Omental fat pad (tissue), 4 donors: ENCODE measurements at places on chromosomes 1 and 21.

DNA sequence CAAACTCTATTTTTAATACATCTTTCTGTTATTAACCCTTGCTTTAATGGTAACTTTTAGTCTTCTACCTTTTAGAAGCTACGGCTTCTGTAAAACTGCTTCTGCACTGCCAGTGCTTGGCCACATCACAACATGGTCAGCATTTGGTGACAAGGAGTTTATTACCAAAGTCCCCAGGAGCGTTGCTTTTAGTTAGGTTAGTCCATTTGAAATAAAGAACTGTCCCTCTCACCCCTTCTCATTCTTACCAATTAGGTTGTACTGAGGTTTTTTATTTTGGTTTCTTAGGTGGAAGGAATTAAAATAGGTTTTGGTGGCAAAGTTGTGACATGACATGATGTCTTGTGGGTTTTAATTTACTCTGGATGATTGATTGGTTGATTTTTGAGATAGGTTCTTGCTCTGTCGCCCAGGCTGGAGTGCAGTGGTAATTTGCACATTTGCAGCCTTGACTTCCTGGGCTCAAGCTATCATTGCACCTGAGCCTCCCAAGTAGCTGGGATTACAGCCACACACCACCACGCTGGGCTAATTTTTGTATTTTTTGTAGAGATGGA is 39.2 kb downstream of the SPEN start:
- DNase-seq, result no peak

GRCh38 chr1:92883297-92883696 is 51.5 kb downstream of the RPL5 start:
- DNase-seq, result no peak

GRCh38 chr1:215477632-215478031 is 89.5 kb upstream of the KCTD3 start:
- no peak for DNase-seq

DNA sequence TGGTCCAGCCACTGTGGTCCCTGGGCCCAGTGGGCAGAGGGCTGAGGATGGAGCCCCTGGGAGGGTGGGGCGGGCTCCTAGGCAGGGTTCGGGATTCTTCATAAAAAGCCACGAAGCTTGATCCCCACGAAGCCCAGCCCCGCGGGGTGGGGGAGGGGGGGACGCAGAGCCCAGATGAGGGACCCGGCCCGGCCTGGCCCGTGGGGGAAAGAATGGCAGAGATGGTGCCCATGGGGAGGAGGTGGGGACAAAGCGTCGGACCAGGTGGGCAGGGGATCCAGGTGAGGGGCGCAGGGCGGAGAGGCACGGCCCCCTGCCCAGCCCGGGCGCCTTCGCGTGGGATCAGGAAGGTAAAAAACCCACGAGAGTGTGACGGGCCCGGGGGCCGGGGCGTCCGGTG is 6.0 kb upstream of the SMIM12 start:
- DNase-seq, result no peak

GRCh38 chr1:179714623-179715022 is 28.5 kb upstream of the FAM163A start:
- DNase-seq, result no peak
